Amniotic epithelial cell (primary cell): ENCODE measurements at places on chromosomes 3 and 15.

GRCh38 chr3:128787256-128788253 is 61.6 kb downstream of the RAB7A start:
- DNase-seq: peak; percentile 92

DNA sequence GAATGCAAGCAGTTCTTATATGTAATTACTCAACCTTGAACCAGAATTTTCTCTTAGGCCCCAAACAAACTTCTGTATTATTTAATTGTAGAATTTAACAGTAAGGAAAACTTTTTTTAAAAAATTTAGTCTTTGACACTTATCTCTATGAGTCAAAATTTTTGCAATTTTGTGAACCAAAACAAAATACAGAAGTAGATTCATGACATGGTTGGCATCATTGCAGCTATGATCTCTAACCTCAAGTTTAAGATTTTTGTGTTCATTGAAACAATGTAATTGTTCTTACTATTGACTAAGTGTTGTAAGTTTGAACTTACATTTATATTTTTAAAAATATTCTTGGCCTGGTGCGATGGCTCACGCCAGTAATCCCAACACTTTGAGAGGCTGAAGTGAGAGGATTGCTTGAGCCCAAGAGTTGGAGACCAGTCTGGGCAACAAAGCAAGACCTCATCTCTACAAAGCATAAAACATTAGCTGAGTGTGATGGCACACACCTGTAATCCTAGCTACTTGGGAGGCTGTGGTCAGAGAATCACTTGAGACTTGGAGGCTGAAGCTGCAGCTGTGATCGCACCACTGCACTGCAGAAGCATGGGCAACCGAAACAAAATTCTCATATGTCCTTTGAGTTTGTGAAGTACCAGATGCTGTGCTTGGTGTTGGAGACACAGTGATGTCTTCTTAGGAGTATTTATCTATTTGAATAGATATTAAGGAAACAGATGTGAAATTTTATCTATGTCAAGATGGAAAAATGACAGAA is 39.7 kb downstream of the STT3B start:
- DNase-seq: no peak

GRCh38 chr15:73982222-73982962 is 9.7 kb downstream of the STOML1 start:
- peak; percentile 95 for DNase-seq

DNA sequence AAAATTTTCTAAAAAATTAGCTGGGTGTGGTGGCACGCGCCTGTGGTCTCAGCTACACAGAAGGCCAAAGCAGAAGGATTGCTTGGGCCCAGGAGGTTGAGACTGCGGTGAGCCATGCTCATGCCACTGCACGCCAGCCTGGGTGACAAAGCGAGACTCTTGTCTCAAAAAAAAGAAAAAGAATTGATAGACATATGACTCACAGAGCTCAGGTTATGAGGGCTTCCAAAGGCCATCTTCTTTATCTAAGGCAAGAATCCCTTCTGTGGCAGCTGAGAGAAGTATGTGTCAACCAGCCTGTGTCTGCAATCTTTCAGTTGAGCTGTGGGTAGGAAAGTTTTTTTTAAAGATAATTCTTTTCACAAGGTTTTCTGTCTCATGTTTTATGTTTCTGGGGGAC is 53.9 kb downstream of the MRPS25 start:
- peak; percentile 81 for DNase-seq

GRCh38 chr3:71064291-71064955 is 519.1 kb downstream of the FOXP1 start:
- peak; percentile 47 for DNase-seq

DNA sequence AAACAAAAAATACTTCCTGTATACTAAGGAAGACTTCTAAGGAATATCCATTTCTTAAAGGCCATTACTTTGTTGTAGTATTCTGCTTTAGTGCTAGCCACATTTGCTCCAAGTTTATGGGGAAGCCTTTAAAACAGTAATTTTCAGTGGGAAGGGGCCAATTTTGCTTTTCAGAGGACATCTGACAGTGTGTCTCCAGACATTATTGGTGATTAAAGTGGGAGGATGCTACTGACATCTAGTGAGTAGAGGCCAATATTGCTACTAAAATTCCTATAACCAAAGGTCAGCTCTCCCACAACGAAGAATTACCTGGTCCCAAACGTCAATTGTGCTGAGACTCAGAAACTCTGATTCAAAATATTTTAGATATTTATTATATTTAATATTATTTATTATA is 24.8 kb downstream of the SLC28A2 start:
- peak; percentile 11 for DNase-seq

DNA sequence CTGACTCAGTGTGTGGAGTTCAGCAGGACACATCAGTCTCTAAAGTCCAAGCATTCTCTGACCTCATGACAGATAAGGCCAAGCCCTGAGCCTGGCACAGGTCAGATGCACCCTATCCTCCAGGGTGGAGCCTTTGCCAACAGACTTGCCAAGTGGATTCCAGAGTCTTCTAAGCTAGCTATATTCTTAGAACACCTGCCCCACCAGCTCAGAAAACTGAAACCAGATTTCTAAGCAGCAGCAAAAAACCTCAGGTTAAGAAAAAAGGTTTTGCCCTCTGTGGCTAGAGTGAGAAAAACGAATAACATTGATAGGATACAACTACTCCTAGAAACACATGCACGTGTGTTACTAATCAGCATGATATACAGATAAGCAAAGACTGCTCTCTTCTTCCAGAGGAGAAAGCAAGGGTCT is 11.6 kb downstream of the RMDN3 start:
- DNase-seq: no peak

GRCh38 chr15:59814409-59814808 is 125.3 kb upstream of the BNIP2 start:
- DNase-seq: no peak

- DNase-seq: no peak
These were observed 31.1 kb upstream of the CAPN7 start for GRCh38 chr3:15174953-15175352.

- peak; percentile 26 for DNase-seq
These were observed 139.4 kb upstream of the TSC22D2 start for GRCh38 chr3:150268426-150269391.

DNA sequence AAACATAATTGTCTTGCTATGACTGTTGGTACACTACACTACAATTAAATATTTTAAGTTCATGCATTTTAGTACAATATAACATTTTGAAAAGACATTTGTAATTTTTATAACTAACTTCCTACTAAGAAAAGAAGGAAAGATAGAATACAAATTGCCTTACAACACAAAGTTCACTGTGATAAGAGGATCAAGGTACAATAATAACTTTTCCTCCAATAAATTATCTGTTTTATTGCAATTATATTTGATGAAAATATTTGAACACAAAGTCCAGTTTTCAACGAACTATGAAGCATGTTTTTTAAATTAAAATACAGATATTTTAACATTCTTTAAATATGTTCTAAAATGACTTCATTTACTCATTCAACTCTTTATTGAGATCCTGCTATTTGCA is 33.1 kb upstream of the SI start:
- DNase-seq: no peak

GRCh38 chr15:60320365-60320764 is 77.4 kb downstream of the ANXA2 start:
- no peak for DNase-seq

DNA sequence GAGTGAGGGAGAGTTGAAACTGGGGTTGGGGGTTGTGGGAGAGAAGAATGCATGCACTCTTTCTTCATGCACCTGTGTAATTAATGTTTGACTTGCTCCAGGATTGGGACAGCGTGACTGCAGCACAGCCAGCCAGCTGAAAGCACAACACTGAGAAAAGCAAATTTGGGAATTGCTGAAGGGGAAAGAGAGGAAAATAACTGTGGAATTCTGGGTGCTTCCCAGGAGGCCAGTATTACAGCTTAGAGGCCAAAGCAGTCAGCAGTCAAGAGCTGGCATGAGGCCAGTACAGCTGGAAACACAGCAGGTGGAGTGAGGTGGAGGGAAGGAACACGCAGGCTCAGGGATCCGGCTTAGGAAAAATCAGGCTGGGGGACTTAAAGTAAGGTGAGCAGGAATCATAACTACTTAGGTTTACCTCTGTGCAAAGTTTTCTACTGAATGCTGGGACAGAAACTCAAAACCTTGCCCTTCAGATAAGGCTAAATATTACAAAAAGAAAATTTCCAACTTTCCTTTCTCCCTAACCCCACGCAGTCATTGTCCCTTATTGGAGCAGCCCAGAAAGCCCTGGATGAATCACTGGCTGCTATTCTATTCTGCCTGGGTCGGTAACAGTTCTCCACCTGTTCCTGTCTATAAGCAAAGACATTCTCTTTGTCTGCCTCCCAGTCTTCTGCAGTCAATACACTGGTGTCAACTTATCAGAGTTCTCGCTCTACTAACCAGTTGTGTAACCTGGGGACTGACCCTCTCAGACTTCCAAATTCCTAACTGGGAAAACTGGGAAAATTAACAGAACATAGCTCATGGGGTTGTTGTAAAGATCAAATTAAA is 167.2 kb downstream of the MAGI1 start:
- DNase-seq: no peak

DNA sequence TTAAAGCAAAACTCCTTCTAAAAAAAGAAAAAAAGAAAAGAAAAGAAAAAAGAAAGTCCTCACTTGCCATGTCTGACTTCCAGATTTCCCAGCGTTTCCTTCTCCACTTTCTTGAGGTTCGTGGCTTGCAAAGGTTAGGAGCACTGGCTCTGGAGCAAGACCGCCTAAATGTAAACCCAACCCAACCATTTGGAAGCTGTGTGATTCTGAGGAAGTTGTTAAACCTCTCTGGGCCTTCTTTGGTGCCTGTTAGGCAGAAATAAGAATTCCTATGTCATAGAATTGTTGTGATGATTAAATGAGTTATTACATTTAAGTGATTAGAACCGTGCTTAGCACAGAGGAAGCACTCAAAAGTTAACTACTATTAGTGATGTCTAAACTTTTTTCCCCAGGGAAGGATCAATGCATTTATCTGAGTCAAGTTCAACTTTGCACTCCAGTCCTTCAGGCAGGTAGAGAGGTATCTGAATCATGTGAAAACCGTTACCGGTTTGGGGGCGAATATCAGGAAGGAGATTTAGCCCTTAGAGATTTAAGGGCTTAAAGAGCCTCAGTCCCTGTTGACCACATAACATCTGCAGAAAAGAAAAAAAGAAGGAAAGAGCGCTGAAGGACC is 78.3 kb upstream of the HES1 start:
- no peak for DNase-seq

DNA sequence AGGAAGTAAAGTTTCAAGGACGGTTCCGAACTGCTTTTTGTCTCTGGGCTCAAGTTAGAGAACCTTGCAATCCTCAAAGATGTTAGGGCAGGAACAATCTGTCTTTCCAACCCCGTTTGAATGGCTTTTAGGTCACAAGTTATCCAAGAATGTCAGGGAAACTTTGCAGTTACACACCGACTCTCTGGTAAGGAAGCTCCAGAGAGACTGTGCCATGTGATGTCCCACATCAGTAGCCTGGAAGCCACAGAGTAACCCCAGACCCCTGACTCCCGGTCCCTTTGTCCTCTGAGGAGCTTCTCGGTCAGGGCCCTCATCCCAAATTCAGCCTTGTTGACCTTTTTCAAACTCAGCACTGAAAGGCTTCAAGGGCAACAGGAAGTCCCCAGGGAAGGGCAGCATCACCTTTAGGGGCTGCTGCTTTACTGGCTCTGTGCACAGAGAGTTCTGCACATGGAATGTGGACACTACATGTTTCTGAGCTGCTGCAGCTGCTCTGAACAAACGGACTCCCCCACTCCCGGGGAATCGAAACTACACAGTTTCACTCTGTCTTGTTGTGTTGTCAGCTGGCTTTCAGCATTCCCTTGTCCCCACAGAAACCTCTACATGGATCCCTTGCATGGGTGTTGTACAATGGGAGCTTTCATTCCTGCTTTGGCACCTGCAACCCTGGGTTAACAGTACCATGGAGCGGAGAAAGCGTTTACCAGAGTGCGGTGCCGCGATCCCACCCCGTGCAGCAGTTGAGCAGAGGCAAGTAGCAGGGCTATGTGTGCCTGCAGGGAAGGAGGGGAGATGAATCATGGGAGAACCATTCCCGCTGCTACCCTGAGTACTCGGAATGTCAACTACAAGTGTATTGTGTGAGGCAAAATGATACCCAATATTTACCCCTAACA is 408.2 kb upstream of the THBS1 start:
- no peak for DNase-seq

- DNase-seq: no peak
These were observed 12.2 kb upstream of the IFT57 start for GRCh38 chr3:108234387-108234957.

DNA sequence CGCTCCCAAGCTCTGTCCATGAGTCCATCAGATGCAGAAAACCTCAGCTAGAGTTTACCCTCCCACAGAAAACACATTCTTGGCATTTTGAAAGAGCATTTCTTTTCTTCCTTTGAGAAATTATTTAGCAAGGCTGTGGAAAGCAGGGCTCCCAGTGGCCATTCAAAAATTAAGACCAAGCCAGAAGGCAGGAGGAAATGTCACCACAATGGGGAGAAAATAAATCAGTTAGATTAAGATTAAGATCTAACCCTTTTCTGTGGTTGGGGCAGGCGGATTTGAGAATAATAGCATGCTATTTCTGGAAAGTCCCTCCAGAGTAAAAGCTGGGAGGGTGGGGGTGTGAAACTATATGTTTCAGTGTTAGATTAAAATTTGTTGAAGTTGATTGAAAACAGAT is 20.2 kb downstream of the LRIG1 start:
- peak; percentile 61 for DNase-seq

DNA sequence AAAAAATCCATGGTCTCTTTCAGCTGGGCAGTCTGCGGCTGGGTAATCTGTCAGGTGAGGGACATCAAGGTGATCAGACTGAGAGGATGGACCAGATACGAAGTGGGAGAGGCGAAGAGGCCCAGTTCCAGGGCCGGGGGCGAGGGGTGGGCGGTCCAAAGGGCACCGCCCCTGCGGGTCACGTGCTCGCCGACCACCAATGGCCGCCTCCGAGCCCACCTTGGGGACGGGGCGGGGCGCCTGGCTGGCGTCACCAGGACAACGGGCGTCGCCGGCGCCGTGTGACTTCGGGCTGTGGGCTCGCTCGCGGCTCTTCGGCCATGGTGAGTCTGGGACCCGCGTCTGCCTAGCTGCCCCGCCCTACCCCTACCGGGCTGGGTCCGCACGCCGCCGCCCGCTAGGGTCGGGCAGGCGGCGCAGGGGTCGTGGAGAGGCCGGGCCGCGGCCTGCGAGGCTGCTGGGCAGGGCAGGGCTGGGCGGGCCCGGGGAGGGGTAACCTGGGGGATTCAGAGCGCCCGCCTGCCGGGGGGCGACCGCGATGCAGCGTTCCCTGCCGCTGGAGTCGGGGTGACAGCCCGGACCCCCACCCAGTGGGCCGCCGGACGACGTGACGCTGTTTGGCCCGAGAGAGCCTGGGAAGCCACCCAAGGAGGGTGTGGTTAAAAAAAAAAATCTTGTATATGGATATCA is at the start of gene FBXL2:
Gene FBXL2 (plus strand): TSS at position 250 of the 690 bp plus-strand sequence. CDS start 71 bp downstream, at position 321.
- peak; percentile 29 for DNase-seq

DNA sequence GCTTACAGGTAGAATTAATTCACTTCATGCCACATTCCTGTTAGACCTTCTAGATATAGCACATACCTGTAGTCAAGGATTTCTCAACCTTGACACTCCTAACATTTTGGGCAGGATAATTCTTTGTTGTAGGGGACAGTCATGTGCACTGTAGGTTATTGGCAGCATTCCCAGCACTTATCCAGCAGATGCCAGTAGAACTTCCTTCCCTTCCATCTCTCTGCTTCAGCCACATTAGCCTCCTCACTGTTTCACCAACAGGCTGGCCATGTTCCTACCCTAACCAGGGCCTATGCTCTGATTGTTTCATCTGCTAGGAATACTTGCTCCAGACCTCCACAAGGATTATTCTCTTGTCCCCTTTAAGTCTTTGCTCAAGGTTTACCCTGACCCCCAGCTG is 68.0 kb upstream of the STAC start:
- DNase-seq: no peak

GRCh38 chr3:70822669-70823068 is 510.2 kb upstream of the MDFIC2 start:
- no peak for DNase-seq
